ENCODE measurements at places on chromosomes 2 and 18.

GRCh38 chr2:236545248-236545658 is 24.4 kb upstream of the ACKR3 start:
- no peak for DNase-seq

- peak; percentile 26 for DNase-seq
Observed at GRCh38 chr2:98835831-98836385, 100.1 kb downstream of the CRACDL start.

GRCh38 chr2:37739153-37739552 is 67.7 kb upstream of the CDC42EP3 start:
- no peak for DNase-seq

- DNase-seq, result no peak
Observed at GRCh38 chr18:1760901-1761300, 810.4 kb downstream of the METTL4 start.

GRCh38 chr2:186617148-186617547 is 27.3 kb downstream of the ITGAV start:
- DNase-seq, result no peak

Data from stimulated activated CD4-positive, alpha-beta T cell treated with anti-CD3 and anti-CD28 coated beads, Interleukin-2, amount 100 ng/mL, for 4 hours (primary cell).